ENCODE measurements at places on chromosomes 12 and 14.

DNA sequence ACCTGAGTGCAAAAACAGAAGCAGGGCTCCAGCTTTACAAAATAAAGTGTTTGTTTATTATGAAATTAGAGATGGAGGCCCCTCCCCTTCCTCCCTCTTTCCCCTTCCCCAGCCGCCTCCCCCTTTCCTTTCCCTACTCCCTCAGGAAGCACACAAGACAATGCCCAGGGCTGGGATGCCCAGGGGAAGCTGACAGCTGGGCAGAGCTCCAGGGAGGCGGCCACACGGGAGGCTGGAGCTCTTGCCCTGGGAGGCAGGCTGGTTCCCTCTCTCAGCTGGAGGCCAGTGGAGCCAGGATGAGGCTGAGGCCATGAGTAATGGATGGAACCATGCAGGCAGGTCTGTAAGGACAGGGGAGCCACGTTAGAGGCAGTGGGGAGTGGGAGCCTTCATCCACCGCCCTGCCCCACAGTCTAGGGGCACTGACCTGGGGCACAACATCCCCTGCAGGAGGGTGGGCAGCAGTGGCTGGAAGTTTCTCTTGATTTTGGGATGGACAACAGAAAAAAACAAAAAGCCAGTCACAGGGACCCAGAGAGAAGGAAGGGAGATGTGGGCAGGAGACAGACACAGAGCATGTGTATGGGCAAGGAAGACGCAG, 5.1 kb downstream of the PSMB11 start:
- DNase-seq: no peak

DNA sequence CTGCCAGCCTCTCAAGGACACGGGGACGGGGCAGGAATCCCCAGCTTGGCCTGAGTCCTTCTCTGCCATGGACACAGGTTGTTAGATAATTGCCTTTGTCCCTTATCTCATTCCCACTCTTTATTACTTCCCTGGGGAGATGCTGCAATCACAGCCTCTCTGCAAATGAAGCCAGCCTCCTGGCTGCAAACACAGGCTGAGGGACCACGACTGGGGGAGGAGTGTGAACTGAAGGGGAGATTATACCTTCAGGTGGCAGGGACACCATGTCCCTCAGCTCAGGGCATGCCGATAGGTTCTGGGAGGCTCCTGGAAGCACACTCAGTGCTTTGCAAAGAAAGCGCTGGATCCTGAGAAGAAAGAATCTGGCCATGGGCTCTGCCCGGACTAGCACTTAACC, 16.1 kb upstream of the CHGA start:
- no peak for DNase-seq

- DNase-seq: no peak
Measured at GRCh38 chr14:48193893-48194292, 518.5 kb upstream of the MDGA2 start.

GRCh38 chr12:91922139-91922538, 223.5 kb downstream of the BTG1 start:
- DNase-seq: no peak

DNA sequence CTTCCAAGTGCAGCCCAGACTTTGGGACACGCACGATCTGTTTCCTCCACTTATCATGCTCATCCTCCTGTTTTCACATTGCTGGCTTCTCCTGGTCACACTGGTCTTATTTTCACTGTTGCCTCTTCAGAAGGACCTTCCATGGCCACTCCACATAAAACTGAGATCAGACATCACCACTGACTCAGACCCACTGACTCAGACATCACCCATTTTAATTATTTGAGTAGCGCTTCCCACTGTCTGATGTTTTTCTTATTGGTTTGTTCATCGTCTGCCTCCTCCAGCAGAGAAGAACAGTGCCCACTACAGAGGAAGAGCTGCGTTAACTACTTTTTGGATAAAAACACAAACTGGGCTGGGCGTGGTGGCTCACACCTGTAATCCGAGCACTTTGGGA, 270.5 kb upstream of the PWP1 start:
- no peak for DNase-seq

DNA sequence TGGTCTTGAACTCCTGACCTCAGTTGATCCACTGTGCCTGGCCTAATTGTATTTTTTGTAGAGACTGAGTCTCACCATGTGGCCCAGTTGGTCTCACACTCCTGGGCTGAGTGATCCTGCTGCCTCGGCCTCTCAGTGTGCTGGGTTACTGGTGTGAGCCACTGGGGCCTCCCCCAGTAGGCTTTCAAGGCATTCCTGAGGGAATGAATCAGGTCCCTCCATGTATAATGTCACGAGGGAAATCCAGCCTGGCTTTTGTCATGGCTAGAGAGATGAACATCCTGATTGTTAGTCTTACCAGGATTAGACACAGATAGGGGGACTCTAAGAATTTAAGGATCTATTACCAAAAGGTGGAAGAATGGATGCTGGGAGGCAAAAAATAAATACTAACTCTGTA, 51.9 kb downstream of the CPSF2 start:
- DNase-seq: no peak

DNA sequence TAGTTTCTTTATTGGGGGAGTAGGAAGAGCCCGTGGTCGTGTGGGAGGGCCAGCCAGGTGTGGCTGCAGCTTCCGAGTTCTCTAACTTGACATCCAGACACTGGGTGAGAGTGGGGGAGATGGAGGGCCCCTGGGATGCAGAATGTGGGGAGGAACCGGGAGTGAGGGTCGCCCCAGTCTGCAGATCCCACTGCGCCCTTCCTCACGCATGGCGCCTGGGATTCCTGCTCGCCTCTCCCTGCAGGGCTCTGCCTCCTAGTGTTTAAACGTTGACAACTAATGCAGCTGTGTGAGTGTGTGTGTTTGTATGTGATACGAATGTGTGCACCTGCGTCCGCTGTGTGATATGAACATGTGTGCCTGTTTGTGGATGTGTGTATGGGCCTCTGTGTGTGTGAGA, 34.6 kb downstream of the FZD10 start:
- DNase-seq: no peak

DNA sequence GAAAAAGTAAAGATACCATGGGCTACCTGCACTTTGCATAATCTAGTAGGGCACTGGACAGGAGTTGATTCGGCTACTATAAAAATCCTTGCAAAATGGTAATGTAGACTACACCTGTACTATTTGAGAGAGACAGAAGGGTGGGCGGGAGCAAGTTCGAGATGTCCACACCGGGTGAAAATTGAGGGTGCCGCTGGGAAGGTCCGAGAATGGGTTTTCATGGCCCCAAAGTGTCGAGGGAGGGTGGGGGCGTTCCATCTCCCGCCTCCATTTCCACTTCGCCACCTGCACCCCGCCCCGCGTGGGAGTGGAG, 648 bp downstream of the SNX6 start:
- no peak for DNase-seq

DNA sequence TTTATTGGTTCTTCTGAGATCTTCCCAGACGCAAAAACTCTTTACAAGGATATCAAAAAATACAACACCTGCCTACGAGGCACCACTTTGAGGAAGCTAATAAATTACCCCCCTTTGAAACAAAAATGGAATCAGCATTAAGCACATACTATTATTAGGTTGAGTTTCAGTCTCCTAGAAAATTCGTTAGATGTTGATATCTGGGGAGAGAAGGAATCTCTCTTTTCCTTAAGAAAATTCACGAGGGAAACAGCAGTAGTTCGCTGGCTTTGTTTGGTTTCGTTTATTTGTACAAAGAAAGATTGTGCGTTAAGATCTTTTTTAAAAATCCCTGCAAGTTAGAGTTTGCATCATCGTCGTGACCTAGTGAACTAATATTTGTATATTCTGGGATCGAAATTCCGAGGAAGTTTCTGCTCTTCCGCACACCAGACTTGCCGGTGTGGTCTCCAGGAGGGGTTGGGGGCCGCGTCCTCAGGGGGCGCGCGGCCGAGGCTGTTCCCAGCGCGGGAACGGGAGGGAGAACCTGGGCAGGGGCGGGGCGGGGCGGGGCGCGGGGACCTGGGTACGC, 12.1 kb downstream of the NKX2-1 start:
- DNase-seq: no peak

- DNase-seq: no peak
Measured at GRCh38 chr12:103422746-103423515, 72.8 kb downstream of the C12orf42 start.

GRCh38 chr14:92987148-92987570, 64.2 kb downstream of the CHGA start:
- no peak for DNase-seq

- no peak for DNase-seq
Measured at GRCh38 chr12:8499616-8500015, 13.7 kb upstream of the CLEC4D start.

- no peak for DNase-seq
Measured at GRCh38 chr12:47734725-47735480, 9.6 kb upstream of the ENDOU start.

DNA sequence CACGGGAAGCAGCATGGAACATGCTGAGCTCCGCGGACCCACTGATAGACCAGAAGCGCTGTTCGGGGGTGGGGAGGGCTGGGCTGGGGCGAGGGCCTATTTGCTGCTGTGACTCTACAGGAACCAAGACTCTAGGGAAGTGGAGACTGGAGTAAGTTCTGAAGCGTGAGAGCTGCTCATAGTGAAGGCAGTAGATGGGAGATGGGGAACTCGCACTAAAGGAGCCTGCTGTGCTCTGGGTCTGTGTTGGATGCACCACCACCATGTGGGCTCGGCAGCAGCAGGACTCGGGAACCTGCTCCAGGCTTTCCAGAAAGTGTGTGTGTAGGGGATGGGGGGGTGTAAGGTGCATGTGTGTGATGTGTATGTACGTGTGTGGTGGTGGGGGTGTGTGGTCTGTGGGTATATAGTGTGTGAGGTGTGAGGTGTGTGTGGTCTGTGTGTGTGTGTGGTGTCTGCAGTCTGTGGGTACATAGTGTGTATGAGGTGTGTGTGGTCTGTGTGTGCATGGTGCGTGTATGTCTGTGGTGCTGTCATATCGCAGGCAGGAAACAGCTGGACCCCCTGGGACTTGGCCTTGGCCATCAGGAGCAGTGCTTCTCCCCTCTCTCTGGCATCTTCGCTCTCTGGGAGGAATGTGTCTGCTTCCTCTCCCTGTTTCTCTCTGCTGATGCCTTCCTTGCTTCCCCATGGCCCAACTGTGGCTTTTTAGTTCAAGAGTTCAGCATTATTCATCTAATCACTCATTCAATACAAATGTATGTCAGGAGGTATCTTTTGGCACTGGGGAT, 378.9 kb downstream of the FUT8 start:
- DNase-seq: peak; percentile 4

DNA sequence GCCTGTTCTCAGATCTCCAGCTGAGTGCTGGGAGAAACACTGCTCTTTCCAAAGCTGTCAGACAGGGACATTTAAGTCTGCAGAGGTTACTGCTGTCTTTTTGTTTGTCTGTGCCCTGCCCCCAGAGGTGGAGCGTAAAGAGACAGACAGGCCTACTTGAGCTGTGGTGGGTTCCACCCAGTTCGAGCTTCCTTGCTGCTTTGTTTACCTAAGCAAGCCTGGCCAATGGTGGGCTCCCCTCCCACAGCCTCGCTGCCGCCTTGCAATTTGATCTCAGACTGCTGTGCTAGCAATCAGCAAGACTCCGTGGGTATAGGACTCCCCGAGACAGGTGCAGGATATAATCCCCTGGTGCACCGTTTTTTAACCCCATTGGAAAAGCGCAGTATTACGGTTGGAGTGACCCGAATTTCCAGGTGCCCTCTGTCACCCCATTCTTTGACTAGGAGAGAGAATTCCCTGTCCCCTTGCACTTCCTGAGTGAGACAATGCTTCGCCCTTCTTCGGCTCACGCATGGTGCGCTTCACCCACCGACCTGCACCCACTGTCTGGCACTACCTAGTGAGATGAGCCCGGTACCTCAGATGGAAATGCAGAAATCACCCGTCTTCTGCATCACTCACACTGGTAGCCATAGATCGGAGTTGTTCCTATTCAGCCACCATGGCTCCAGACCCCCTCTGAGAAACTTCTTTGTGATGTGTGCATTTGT, 650.3 kb upstream of the ALG10B start:
- DNase-seq: no peak

DNA sequence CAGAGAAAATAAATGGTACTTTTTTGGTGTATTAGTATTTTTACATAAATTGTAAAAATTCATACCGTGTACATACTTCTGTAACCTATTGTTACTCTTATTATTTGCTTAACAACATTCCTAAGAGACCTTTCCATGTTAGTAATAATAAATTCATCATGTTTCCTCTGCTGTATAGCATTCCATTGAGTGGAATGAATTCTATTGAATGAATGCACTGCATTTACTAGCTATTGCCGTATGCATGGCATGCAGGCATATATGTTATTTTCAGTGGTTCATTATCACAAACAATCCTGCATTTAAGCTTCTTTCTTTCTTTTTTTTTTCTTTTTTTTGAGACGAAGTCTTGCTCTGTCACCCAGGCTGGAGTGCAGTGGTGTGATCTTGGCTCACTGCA, 137.6 kb upstream of the TBX3 start:
- DNase-seq: no peak

GRCh38 chr14:73784181-73784987, 67.2 kb upstream of the PTGR2 start:
- DNase-seq: no peak

- no peak for DNase-seq
Measured at GRCh38 chr12:14169281-14169680, 187.9 kb upstream of the GRIN2B start.

- no peak for DNase-seq
Measured at GRCh38 chr12:25914551-25914950, 43.9 kb upstream of the RASSF8 start.

GRCh38 chr14:23876160-23876750, 77.3 kb upstream of the DHRS4 start:
- DNase-seq: no peak

DNA sequence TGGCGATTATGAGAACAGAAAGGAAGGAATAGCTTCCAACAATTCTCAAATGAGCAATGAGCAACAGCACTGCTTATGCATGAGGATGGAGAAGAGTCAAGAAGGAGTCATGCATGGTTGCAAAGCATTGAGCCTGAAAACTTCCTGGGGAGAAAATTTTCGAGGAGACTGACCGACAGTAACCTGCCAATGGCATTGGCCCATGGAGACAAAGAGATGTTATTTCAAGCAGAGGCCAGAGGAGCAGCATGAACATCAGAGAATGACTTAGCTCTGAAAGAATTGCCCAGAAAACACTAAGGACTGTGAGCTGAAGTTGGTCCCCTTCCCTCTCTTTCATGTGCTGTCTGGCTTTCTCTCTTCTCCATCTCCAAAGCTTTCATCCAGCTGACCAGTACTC, 343.4 kb downstream of the ADAMTS20 start:
- DNase-seq: peak; percentile 61

- no peak for DNase-seq
Measured at GRCh38 chr12:81520064-81520945, 238.8 kb downstream of the PPFIA2 start.

GRCh38 chr12:105801351-105801750, 337.4 kb downstream of the NUAK1 start:
- DNase-seq: no peak

GRCh38 chr14:51188566-51189185, 51.4 kb upstream of the TMX1 start:
- no peak for DNase-seq

Data from AG09319 (cell line).